ENCODE measurements at places on chromosomes 1 and 21.

GRCh38 chr1:219581344-219581743 is 31.6 kb downstream of the ZC3H11B start:
- DNase-seq: no peak

- no peak for DNase-seq
These were observed 31.5 kb upstream of the KCNE2 start for GRCh38 chr21:34332347-34332746.

GRCh38 chr1:234400773-234401172 is 27.5 kb downstream of the COA6 start:
- no peak for DNase-seq

- DNase-seq: no peak
These were observed 748 bp downstream of the PDZK1IP1 start for GRCh38 chr1:47188791-47189785.

DNA sequence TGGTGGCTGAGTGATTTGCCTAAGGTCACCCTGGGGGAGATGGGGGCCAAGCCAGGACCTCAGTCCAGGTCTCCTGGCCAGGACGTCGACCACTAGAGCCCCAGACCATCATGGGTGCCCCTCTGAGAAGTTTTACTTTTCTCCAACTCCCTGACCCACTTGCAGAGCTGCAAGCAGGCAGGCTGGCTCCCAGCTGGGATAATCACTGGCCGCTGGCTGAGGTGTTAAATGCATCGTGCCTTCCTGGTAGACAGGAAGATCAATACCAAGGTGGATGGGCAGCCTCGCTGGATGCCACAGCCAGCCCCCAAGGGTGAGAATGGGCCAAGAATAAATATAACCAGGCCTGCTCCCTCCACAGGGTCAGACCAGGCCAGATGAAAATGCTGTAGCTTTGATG is 106.2 kb downstream of the EPHB2 start:
- no peak for DNase-seq
